ENCODE measurements at places on chromosomes 3 and 15.

GRCh38 chr15:58738046-58738707 is 11.3 kb downstream of the ADAM10 start:
- DNase-seq, result peak; percentile 90

- DNase-seq, result no peak
Measured at GRCh38 chr15:33506781-33507296, 196.1 kb downstream of the RYR3 start.

GRCh38 chr3:15318661-15319060 is 13.7 kb downstream of the SH3BP5 start:
- no peak for DNase-seq

GRCh38 chr3:104832530-104832929 is 534.2 kb upstream of the ALCAM start:
- DNase-seq, result no peak

DNA sequence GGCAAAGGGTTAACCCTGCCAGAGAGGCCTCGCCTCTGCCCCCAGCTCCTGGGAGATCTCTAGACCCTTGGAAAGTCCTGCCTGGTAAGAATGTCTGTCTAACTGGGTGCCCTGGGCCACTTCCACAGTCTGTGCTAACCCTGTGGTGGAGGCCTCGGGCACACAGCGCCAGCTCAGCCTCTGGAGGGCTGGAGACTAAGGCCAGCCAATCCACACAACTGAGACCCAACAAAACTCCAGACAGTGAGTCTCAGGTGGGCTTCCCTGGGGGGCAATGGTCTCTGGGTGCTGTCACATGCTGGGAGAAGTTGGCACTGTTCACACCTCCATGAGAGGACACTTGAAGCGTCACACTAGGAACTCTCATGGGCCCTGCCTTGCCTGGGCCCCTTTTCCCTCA is 19.5 kb downstream of the ZXDC start:
- no peak for DNase-seq

- peak; percentile 75 for DNase-seq
Measured at GRCh38 chr15:58043192-58043903, 22.2 kb downstream of the ALDH1A2 start.

DNA sequence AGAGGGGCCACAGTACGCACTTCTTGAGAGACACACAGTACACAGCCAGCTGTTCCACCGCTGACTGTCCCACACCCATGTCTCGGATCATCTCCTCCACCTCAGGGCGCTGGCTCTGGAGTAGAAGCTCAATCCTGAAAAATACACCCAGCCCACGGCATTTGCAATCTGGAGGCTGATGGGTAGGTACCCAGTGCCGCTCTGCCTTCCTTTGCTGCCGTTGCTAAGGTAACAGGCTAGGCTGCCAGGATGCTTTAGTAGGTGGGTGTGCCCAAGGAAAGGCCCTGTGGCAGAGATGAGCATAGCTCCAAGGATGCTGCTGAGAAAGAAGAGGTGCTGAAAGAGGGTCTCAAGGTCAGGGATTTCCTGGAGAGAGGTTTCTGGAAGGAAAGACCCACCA is 14.6 kb downstream of the TRAIP start:
- DNase-seq, result no peak

DNA sequence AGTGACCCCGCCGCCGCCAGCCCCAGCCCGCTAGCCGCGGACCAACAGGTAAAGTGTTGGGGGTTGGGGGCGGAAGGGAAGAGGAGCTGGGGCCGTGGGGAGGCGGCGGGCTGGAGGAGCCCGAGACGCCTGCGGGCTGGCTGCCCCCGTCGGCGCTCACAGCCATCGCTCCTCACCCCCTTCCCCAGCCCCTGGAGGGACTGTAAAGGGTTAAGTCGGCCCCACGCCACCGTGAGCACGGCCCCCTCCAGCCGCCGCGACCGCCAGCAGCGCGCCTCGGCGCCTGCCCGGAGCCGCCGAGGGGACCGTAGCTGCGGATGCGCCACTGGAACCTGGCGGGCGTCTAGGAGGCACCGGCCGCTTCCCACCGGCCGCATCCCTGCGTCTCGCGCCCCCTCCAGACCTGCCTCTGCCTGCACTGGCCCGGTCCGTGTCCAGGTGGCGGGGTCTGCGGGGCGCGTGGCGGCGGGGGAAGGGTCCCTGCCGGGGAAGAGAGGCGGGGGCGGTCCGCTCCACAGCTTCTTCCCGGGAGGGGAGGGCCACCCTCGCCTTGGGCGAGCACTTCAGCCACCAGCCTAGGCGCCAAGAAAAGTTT is 522 bp downstream of the MED12L start:
- no peak for DNase-seq

DNA sequence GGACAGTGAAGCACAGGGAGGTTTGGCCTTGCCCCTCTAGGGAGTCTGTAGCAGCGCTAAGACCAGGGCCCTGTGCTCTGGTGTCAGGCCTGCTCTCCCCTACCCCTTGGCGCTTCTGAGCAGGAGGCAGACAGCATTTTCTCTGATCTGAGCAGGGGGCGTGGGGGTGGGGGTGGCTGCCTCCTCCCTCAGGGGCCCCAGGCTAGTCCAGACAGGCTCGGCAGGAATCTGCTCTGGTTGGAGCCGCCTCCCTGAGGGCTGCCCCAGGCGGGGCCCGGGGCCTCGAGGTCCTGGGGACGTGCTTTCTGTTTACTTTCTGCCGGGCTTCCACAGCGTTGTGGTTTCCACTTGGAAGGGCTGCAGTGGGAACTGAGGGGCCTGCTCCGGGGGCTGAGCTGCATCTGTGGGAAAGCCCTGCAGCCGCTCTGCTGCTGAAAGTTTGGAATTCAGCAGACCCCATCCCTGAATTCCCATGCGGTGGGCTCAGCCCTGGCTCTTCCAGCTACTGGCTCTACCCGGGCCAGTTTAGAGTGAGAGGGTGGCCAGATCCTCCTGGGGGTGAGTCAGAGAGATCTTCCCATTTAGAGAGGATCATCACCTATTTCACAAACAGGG is 105.4 kb downstream of the LINGO1 start:
- no peak for DNase-seq

GRCh38 chr3:12829886-12830784 is 11.2 kb downstream of the RPL32 start:
- DNase-seq, result no peak

DNA sequence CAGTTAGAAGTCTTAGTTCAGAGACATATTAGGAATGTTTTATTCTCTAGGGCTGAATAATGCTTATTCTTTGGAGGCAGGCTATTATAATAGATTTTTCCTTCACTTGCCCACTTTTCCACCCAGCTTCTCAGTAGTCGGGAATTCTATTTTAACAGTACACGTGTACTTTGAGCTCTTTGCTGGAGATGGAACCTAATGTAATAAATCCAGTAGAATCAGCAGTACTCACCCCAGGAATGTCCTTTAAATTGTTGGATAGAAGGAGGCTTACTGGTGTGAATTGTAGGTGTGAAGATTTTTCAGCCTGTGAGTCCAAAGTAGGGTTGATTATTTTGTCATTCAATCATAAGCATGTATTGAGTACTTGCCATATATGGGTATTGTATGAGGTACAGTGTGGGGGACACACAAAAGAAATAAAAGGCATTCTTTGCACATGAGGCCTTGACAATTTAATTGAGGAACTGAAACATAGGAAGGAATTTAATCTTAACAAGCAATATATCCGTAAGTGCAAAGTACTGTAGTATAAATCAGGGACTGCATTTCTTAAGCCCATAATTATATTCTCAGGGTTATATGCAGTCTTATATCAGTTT is 29.5 kb upstream of the MGA start:
- peak; percentile 18 for DNase-seq

- DNase-seq, result peak; percentile 41
Measured at GRCh38 chr3:197204736-197205135, 93.7 kb downstream of the DLG1 start.

DNA sequence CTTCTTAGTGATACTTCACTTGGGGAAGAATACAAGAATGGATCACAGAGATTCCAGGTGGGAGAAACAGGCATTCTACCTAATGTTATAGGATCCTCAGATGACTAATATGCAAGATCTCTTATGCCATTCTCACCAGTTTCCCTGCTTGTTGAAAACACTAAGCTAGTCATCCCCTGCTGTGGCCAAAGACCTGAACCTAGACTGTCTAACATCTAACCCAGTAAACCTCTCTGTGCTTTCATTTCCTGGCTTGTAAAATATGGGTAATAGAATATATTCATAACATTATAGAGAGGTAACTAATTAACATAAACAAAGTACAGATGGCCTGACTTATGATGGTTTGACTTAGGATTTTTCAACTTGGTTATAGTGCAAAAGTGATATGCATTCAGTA is 776.3 kb downstream of the TUSC7 start:
- DNase-seq, result no peak

DNA sequence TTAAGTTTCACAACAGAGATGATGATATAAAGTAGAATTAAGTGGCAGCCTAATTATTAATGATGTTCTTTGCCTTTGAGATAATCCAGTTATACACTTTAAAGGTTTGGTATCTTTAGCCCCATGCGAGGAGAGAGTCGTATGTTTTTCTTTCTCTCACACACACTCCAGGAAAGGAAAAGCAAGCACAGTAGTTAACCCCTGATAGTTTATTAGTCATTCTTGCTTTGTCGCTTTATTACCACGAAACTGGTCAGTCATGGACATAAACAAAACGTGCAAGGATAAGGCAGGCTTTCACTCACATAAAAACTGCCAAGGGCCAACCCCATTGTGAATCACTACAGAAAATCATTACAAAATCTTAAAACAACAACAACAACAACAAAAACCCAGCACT is 866.9 kb downstream of the FHIT start:
- DNase-seq, result no peak

DNA sequence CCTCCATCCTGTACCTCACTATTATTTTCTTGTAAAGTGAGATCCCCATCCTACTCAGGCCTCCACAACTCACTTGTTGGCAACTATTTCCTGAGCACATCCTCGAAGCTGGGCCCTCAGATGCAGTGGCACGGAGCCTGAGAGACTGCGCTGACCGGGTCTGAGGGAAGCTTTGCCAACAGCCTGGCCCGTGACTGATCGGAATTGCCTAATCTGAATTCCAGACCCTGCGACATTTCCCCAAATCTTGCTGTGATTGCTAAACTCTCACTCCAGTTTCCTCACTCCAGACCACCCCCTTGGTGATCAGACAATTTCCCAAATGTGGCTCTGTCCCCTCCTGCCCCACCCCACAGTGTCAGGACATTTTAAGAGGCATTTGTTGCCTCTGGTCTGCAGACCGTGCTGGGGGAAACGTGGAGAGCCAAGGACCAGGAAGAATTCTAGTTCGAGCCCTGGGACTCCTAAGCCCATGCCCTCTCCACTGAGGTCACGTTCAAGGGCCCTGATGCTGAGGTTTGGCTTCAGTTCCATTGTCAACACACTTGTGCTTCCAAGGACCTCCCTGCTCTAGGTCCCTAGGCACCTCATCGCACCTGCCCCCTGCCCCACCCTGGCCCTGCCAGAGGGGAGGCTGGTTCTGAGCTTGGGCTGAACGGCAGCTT is 22.8 kb downstream of the KLHL25 start:
- no peak for DNase-seq

DNA sequence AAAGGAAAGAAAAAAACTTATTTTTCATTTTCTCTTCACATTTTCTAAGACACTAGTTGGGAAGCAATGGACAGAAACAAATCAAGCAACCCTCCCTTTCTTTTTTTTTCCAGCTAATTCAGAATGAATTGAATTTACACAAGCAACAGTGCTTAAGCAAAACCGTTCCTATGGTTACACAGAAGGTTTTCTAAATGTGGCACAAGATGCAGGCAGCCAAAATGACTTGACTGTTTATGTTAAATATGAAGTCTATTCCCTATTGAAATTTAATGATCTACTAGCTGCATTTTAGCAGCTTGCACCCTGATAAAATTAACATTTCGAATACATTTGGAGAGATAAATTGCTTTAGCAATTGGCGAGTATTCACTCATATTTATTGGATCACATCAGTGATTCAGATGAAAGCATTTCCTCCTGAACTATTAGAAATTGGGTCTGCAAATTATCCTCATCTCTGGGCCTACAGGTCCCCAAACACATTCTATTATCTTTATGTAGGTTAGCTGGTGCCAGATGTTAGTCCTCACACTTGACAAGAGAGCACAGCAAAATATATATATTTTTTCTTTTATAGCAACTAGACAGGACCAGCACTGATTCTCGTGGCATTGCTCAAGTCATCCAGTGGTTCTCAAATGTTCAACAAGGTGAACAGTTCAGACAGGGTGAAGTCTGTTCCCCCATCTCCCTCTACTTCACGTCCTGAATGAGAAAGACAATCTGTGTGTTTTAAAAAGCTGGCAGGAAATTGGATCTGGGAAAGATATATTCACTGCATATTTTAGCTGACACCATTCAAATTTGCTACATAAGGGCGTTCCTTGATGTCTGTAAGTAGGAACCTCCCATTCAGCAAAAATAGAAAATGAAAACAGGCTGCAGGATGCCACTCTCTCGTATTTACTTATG is 463.6 kb upstream of the KCNMB2 start:
- DNase-seq, result no peak

GRCh38 chr3:101963902-101964362 is 114.6 kb downstream of the NFKBIZ start:
- peak; percentile 61 for DNase-seq

GRCh38 chr3:190205739-190206138 is 85.0 kb upstream of the P3H2 start:
- peak; percentile 91 for DNase-seq

DNA sequence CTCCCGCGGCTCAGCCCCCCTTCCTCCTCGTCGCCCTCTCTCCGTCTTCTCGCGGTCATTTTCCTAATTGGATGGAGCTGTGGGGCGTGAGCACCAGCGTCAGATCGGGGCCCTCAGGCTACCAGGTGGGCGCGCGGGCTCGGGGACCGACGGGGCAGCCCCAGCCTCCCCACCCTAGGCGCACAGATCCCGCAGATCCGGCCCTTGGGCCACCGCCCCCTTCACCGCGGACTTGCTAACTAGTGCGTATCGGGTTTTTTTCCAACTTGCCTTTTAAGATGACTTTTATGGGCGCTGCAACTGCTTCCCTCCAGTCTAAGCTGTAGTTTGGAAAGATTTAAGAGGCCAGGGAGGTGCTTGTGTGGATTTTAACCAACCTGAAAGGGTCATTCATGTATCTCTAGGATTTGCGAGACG is 1.3 kb downstream of the ZNF710 start:
- no peak for DNase-seq

GRCh38 chr15:90083419-90083818 is 18.8 kb downstream of the IDH2 start:
- DNase-seq, result no peak

GRCh38 chr3:144165482-144165881 is 193.9 kb downstream of the DIPK2A start:
- DNase-seq, result no peak

DNA sequence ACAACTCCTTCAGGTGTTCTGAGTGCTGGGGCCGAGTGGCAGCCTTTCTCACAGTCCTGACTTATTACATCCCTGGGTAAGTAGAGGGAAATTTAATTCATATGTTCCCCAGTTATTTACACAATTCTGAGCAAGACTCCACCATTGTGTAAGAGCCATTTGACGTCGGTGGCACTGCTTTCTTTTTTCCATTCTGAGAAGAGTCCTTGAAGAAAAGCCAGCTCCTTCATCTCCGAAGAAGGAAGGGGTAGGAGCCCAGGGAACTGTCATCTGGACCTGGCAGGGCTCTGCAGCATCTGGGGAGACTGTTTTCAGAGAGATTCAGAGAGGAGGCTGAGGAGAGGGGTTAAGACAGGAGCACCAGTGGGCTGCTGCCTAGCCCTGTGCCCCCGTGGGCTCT is 22.6 kb upstream of the MASP1 start:
- DNase-seq, result no peak
